ENCODE measurements at places on chromosomes 2 and 18.

DNA sequence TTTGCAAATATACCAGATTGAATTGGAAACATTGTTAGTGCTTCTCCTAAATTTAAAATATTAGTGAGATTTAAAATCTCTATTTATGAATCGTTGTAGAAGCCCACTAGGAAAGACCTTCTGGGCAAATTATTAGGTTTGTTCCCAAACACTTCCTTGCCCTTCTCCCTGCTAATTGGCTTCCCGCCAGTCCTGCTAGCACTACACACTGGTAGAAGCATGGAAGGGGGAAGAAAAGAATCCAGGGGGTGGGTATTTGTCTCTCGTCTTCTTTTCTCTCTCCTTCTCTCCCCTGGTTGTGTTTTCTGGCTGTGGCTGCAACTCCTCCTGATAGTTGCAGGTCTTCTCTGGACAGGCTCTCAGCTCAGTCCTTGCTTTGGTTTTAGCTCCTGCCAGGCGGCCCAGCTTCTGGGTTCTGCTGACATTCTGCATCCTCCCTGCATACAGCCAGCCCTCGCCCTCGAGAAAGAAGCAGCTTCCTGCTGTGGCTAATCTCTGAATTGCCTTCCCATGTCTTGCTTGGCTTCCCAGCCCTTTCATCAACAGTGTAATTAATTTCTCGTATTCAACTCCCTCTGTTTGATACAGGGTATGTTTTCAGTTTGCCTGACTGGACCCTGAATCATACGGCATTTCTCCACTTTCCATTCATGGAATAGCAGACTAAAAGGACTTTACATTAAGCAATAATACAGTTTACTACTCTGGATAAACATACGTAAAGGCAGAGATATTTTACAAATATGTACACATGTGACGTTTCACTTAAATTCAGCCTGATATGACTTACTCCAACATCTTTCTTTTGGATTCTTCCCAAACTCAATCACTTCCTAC lies 6.9 kb upstream of the PARD3B start:
- DNase-seq, result no peak

DNA sequence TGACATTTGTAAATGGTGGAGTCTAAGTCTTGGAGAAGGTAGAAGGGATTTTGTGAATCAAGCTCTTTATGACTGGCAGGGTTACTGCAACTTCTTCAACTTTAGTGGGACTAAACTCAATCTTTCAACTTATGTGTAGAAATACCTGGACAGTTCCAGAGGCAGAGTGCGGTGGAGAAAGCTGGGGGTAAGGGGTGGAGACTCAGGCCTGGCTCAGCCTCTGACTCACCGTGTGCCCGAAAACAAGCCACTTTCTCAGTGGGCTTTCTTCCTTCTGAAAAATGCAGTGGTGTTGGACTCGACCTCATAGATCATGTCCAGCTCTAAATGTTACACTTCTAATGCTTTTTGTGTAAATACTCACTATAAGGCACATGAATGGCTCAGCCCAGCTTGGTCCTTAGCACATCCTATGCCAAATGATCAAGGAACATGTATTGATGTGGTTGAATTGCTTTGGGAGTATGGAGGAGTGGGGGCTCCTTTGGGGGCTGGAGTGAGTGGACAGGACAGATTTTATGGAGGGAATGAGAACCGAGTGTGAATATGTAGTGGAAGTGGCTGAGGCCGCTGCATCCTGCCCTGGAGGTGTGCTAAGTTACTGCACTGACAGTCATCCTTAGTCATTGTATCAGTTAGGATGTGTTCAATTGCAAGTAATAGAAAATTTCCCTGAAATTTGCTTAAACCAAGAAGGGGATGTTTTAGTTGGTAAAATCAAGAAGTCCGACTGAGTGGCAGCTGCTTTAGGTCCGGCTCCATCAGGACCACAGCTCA lies 32.2 kb upstream of the IGFBP5 start:
- DNase-seq, result no peak

- no peak for DNase-seq
Observed at GRCh38 chr2:224040753-224041152, 1.7 kb upstream of the SERPINE2 start.

DNA sequence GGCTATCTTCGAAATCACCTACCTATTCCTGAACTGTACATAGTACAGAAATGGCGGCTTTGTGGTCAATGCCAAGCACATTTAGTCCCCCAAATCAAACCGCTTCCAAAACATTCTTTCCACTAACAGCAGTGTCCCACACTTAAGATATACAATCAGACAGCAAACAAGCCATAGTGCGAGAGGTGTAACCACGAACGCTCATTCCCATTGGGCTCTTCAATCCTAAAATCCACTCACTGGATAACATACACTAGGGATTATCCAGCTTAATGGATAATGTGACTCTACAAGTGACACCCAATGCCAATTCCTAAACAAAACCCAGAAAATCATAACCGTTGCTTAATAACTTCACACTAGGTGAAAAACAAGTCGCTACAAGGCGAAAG lies 2.0 kb downstream of the XPO1 start:
- DNase-seq, result no peak

- DNase-seq, result no peak
Observed at GRCh38 chr2:194706179-194706578, 950.8 kb upstream of the SLC39A10 start.

DNA sequence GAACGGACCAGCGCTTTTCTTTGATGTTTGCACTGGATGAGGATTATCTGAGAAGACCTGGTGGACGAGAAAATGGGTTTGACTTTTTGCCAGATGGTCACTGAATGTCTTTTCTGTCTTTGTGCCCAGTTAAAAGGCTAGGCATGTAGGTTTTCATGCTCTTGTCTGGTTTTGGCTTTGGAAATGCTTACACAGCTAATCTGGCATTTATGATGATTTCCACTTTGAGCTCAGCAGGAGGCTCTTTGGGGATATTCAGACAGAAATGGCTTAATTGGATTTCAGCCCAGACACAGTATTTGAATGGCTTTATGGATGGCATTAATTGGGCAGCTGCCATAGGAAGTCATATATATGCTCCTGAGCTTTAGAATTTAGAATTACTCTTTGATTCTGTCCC lies 59.6 kb downstream of the NCK2 start:
- no peak for DNase-seq

- DNase-seq, result peak; percentile 22
Observed at GRCh38 chr18:11500153-11501122, 109.0 kb upstream of the SLC35G4 start.

DNA sequence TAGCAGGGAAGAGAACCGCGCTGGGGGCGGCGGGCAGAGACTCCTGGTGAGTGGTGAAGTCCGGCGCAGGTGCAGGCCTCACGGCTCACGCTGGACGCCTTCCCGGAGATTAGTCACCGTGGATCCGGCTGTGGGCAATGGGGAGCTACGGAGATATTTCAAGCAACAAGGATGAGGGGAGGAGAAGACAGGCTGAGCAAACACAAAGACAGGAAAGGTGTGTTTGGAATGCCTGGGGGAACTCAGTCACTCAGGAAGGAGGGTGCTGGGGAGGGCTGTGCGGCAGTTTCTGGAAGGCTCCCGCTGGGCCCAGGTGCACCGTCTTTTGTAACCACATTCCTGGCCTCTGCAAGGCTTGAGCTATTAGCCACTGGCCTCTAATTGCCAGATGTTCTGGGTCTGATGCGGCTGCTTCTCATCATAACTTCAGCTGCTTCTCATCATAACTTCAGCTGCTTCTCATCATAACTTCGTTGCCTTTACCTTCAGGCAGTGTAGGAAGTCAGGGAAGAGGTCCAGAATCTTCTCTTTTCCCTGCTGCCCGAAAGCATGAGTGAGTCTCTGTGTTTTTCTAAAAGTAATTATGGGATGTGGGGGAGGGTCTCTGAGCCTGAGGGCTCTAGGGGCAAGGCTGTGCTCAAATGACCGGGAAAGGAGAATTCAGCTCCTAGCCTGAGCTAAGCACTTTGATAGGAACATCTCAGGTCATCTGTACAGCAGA lies 118.9 kb downstream of the PXDN start:
- no peak for DNase-seq

DNA sequence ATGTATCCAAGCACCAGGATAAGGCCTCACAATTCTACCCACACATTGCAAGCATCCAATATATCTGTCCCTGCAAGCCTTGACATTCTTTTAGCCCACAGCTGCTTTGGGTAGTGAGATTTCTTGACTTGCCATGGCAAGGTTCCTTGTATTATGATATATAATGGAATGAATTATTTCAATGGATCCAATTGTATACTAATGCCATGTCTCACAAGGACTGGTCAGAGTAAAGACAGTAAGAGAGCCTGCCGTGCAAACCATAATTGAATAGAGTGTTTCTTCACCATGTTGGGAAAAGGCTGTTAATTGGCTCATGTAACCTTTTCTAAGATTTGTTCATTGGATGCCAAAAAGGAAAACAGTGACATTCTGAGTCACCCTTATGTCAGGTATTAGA lies 64.3 kb upstream of the RBBP8 start:
- DNase-seq, result no peak

GRCh38 chr2:3001615-3002560 lies 375.7 kb downstream of the EIPR1 start:
- DNase-seq, result no peak

DNA sequence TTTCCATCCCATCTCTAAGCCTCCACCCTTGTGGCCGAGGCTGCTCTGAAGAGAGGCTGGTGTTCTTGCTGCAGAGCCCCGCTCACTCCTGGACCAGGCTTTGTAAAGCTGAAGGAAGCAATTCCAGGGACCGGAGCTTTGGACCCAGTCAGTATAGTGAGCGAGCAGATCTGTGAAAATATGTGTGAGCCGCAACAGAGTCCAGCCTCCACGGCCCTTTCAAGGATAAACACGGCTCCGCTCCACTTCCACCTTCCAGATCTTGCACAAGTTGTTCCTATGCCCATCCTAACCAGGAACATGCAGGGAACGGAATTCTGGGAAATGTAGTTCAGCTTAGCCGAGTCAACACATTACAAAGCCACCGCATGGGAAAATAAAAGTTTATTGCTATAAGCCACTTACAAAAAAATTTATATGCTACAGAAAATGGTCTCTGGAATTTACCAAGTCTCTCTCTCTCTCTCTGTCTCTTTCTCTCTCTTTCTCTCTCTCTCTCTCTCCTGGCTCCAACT lies 151.7 kb upstream of the ZNF521 start:
- no peak for DNase-seq

- DNase-seq, result no peak
Observed at GRCh38 chr2:233801357-233802131, 23.4 kb downstream of the MROH2A start.

- no peak for DNase-seq
Observed at GRCh38 chr2:21800356-21800755, 676.6 kb downstream of the TDRD15 start.

DNA sequence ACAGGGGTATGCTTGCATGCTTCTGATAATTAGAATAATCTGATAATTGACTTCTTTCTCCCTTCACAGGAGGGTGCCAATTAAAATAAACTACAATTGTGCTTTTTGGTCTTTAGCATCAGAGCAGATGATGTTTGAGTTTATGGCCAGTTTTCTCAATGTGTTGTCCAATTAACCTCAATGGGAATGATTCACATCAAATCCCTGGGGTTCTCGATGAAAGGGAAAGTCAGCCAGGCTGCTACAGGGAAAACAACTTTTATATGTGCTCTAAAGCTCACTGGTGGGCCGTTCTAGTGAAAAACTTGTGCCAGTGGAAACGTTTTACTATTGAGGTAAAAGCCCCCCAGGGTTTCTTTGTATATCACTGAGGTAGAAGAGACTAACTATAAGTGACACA lies 887.3 kb upstream of the CRIM1 start:
- DNase-seq, result no peak

- DNase-seq, result no peak
Observed at GRCh38 chr2:240392948-240393830, 42.3 kb upstream of the GPC1 start.

- DNase-seq, result no peak
Observed at GRCh38 chr2:104233591-104233990, 620.3 kb upstream of the POU3F3 start.

- no peak for DNase-seq
Observed at GRCh38 chr2:75053484-75054112, 95.2 kb downstream of the POLE4 start.

DNA sequence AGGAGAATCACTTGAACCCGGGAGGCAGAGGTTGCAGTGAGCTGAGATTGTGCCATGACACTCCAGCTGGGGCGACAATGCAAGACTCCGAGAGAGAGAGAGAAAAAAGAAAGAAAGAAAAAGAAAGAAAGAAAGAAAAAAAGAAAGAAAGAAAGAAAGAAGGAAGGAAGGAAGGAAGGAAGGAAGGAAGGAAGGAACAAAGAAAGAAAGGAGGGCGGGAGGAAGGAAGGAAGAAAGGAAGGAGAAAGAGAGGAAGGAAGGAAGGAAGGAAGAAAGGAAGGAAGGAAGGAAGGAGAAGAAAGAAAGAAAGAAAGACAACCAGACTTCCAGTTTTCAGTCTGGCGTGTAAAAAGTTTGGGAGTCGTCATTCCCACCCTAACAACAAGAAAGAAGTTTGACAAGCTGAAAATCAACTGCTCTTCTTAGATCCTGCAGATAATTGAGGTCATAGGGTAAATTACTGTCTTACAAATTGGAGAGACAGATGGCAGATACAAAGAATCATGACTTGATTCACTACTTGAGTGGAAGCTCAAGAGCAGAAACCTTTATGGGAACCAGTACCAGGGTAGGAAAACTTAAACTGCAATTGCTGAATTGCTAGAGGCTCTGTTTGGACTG lies 15.1 kb upstream of the CYP27C1 start:
- no peak for DNase-seq

GRCh38 chr2:3175568-3175955 lies 202.1 kb downstream of the EIPR1 start:
- DNase-seq, result no peak

DNA sequence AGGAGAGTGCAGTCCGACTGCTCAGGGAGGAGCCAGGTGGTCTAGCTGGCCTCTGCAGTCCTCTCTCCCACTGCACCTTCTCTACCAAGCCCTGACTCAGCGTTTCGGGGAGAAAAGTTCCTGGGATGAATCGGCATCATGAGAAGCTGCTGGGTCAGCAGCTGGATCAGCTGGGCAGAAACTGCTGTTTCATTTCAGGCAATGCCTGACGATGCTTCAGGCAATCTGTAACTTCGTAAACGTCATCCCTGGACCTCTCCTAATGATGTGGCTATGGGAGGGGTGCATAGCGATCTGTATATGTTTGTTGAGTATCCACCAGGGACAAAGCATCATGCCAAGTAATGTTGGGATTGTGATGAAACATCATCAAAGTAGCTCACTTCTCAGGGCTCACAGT lies 20.7 kb downstream of the LIPG start:
- no peak for DNase-seq

DNA sequence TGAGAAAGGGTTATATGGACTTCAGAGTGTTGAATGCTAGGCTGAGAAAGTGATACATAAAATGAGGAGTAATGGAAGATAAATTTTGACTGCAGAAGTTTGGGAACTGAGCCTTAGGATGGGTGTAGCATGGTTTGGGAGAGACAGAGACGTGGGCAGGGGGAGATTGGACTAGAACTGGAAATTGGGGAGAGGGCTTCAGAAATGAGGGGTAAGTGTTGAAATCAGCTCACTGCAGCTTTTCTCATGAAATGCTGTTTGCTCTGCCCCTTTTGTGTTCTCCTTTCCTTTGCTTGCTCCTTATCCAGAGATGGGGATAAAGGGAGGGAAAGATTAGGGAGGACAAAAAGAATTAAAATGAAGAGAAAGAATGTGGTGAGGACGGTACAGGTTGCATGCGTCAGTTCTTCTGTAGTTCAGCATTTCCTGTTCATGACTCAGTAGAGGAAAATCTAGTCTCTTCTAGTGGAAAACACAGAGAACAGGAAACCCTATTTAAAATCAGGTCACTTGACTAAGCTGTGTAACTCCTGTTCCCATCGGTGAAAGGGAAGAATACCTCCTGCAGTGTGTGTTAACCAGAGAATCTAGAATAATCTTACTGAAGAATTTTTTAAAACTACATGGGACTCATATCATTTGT lies 105.6 kb downstream of the CRIM1 start:
- DNase-seq, result no peak

GRCh38 chr2:170034596-170034995 lies 143.4 kb upstream of the MYO3B start:
- DNase-seq, result no peak
